ENCODE measurements at places on chromosomes 2 and 18.

DNA sequence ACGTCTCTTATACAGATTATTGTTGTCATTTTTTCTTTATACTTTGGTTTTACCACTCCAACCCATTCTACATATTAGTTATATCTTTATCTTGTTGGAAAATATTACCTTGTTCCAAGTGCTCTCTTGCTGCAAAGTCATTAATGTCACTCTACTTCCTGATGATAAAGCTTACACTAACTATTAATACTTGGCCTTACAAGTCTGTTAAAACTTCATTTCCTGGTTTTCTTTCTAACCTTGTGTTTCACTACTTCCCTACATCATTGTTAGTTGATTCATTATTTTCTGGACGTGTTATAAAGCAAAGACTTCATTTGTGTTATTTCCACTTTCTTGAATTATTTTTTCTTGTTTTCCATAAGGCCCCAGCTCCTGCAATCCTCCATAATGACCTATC is 382.6 kb upstream of the CDH20 start:
- DNase-seq = no peak

DNA sequence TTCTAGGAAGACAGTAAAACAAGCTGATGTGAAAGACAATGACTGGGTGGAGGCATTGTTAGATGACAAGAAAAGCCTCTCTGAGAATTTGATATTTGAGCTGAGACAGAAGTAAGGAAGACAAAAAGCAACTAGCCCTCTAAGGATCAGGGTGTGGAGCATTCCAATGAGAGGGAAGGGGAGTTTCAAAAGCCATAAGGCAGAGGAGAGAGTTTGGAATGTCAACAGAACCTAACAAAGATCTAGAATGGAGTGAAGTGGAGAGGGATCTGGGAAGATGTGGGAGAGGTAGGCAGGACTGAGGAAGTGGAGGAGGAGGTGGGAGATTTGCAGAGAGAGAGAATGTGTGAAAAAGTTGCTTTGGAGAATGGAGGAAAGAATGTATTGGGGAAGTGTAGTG is 17.3 kb upstream of the ASXL2 start:
- no peak for DNase-seq

DNA sequence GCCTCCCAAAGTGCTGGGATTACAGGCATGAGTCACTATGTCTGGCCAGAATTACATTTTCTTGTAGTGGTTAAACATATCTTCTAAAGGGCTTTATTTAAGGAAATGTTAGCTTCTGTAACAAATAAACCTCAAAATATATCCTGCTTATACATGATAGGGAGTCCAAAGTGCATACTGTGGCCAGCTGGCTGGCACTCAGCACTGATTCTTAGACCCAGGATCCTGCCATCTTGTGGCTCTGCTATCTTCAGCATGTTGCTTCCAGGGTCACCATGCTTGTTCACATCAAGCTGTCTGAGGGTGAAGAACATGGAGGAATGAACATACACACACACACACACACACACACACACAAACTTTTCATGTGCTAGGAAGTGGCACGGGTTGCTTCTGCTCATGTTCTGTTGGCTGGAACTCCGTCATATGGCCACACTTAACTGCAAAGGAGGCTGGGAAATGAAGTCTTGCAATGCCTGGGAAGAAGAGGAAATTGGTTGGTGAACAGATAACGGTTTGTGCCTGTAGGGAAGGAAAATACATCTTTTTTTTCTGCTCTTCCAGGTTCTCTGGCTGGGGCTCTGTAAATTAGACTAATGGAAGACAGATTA is 40.0 kb downstream of the NPPC start:
- no peak for DNase-seq

GRCh38 chr18:57624988-57625387 is 3.4 kb upstream of the NARS1 start:
- no peak for DNase-seq

- no peak for DNase-seq
These were observed 58.2 kb downstream of the BCL2L11 start for GRCh38 chr2:111178730-111179405.

Data from RWPE2 (cell line).